ENCODE measurements at places on chromosomes 1 and 21.

DNA sequence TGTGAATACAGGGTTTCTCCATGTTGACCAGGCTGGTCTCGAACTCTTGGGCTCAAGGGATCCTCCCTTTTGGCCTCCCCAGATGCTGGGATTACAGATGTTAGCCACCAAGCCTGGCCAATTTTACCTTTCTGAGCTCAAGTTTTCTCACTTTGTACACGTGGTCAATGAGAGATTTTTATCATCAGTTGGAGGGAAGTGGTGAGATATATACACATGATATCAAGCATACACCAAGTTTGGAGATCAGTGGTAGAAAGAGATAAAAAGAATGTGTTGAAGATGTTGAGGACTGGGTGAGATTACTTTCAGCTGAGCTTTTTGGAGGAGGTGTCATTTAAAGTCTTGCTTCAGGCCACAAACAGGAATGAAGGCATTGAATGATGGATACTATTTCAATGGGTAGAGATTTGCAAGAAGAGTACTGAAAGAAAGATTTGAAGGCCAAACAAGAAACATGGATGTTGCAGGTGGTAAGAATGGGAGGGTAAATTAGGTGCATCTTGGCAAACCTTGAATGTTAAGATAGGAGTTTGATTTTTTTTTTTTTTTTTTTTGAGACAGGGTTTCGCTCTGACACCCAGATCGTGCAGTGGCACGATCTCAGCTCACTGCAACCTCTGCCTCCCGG is 3.0 kb upstream of the SESN2 start:
- no peak for DNase-seq

GRCh38 chr21:34836933-34837505 is 168.2 kb downstream of the CLIC6 start:
- DNase-seq: no peak

DNA sequence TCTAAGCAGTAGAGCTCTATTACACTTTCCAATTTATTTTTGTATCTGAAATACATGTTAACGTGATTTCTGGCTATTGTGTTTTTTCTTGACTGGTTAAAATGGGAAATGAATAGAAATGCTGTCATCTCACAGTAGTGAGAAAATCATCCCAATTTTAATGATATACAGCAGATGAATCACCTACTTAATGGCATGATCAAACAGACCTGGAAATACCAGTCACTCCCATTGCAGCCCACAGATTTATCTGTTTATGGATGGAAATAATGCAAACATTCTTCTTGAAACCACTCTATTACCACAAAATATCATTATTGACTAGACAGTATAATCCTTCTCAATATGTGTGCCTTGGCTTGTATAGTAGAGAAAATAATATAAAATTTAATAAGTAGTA is 497.8 kb upstream of the ADAMTS5 start:
- DNase-seq: no peak

GRCh38 chr1:154715385-154715784 is 107.4 kb upstream of the ADAR start:
- DNase-seq: no peak

GRCh38 chr1:9539829-9540550 is 725 bp downstream of the SLC25A33 start:
- DNase-seq: no peak

- DNase-seq: no peak
Measured at GRCh38 chr21:39812983-39813382, 54.3 kb upstream of the PCP4 start.

All from esophagus squamous epithelium (tissue), 5 donors.